ENCODE measurements at places on chromosomes 4 and X.
A peak's percentile ranks its signal among the peaks of the same experiment; 100 is the strongest.

- no peak for DNase-seq
These were observed 391.0 kb upstream of the DIPK2B start for GRCh38 chrX:45591650-45592049.

DNA sequence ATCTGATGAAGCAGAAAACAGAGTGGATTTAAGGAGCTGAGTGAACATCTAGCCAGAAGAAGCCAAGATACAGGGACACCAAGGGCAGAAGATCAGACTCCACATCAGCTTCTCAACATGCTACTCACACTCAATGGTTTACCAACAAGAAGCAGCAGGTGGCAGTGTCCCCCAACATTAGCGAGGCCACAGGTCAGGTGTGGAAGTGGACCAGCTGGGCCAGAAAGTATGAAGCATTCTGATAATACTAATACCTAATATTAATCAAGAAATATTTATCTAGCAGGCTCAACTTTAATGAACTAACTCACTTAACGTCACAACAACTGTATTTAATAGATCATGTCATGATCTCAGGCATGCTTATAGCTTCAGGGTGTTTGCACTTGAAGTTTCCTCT, 73.4 kb upstream of the TTC29 start:
- DNase-seq = peak; percentile 66

DNA sequence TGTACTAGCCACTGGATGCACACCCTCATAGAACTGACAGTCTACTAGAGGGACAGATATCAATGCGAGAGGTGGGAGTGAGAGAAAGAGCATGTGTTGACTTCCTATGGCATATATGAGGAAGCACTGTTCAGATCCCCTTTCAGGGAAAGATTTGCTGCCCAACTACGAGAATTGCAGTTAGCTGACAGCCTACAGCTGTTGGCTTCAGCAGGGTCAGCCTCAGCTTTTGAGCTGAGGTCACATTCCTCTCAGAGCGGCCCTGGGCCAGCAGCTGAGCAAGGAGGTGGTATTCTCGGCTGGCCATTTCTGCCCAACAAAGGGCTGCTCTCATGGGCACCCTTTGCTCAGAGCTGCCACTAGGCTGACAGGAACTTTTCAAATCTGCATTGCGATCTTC, 580.2 kb downstream of the MID1IP1 start:
- DNase-seq = no peak

GRCh38 chr4:148445071-148445859, 3.1 kb upstream of the NR3C2 start:
- peak; percentile 65 for DNase-seq
